Muscle of arm (tissue), 14 donors: ENCODE measurements at places on chromosomes 13 and 19.

- peak; percentile 30 for DNase-seq
These were observed 45.4 kb downstream of the TPT1 start for GRCh38 chr13:45295536-45295935.

- DNase-seq = no peak
These were observed 10.3 kb downstream of the TMEM272 start for GRCh38 chr13:51834581-51835171.

GRCh38 chr13:60572003-60572798 lies 175.2 kb downstream of the TDRD3 start:
- no peak for DNase-seq

DNA sequence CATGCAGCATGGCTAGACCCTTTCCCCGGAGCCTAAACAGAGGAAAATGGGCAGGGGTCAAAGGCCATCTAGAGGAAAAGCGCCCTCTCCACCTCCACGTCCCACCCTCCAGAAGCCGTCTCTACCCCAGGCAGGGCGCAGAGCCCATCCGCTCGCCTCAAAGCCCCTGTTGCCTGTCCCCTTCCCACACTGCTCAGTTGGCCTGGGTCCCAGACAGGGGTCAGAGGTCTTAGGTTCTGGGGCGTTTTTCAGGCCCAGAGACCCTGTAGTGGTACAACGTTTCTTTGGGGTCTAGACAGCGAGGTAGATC lies 285 bp downstream of the TMEM143 start:
- DNase-seq = no peak

GRCh38 chr19:48770266-48770665 lies 14.9 kb downstream of the FGF21 start:
- no peak for DNase-seq

DNA sequence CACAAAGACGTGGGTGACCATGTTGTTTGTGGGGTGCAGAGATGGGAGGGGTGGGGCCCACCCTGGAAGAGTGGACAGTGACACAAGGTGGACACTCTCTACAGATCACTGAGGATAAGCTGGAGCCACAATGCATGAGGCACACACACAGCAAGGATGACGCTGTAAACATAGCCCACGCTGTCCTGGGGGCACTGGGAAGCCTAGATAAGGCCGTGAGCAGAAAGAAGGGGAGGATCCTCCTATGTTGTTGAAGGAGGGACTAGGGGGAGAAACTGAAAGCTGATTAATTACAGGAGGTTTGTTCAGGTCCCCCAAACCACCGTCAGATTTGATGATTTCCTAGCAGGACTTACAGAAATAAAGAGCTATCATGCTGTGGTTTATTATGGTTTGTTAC lies 5.6 kb downstream of the KLK2 start:
- no peak for DNase-seq

DNA sequence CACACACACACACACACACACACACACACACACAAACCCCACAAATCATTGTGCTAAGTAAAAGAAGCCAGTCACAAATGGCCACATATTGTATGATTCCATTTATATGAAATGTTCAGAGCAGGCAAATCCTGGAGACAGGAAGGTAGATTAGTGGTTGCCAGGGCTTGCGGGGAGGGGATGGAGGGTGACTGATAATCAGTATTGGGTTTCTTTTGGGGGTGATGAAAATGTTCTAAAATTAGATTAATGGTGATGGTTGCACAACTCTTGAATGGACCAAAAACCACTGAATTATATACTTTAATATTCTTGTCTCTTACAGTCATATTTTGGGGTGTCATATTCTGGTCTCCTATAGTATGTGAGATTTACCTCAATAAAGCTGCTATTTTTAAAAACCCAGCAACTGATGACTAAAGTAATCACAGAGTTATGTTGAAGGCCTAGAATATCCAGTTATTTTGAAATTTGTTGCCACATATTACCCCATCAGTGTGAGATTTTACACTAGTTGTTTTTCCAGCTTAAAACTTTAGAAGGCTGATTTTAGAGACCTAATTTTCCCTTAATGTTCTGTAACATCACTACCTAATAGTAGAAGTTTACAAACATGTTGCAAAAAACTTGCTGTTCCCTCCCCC lies 20.3 kb downstream of the FLT1 start:
- no peak for DNase-seq

GRCh38 chr19:21824679-21825078 lies 11.3 kb downstream of the ZNF43 start:
- no peak for DNase-seq

DNA sequence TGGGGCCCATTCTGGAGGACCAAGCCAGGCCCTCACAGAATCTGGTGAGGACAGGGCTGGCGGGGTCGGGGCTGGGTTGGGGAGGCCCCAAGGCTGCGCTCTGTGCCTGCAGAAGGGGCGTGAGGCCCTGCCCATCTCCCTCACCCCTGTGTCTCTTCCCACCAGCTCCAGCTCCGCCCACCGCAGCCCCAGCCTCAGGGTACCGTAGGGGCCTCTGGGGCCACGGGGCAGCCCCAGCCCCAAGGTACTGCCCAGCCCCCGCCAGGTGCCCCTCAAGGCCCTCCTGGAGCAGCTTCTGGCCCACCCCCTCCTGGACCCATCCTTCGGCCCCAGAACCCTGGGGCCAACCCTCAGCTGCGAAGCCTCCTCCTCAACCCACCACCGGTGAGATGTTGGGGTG lies 15.4 kb upstream of the PTOV1 start:
- DNase-seq = no peak

- no peak for DNase-seq
These were observed 4.1 kb upstream of the RPS9 start for GRCh38 chr19:54196536-54196935.

GRCh38 chr13:34011552-34012085 lies 193.7 kb downstream of the RFC3 start:
- no peak for DNase-seq

- no peak for DNase-seq
These were observed 327.0 kb upstream of the SLITRK5 start for GRCh38 chr13:87344176-87344575.

DNA sequence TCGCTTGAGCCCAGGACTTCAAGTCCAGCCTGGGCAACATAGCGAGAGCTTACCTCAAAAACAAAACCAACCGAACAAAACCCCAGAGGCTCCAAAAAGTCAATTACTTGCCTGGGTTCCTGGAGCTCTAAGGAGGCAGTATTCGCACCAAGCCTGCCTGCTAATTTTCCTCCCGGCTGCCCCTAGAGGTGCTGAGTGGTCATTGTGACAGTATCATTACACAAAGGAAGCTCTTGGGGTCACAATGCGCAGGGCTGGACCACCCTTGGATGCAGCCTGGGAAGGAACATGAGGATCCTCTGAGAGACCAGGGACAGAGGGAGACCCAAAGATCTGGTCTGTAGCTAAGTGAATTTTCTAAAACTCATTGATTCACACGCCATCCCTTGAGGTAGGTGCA lies 8.5 kb upstream of the PEX11G start:
- no peak for DNase-seq

GRCh38 chr13:50762969-50763567 lies 80.4 kb downstream of the DLEU7 start:
- no peak for DNase-seq

DNA sequence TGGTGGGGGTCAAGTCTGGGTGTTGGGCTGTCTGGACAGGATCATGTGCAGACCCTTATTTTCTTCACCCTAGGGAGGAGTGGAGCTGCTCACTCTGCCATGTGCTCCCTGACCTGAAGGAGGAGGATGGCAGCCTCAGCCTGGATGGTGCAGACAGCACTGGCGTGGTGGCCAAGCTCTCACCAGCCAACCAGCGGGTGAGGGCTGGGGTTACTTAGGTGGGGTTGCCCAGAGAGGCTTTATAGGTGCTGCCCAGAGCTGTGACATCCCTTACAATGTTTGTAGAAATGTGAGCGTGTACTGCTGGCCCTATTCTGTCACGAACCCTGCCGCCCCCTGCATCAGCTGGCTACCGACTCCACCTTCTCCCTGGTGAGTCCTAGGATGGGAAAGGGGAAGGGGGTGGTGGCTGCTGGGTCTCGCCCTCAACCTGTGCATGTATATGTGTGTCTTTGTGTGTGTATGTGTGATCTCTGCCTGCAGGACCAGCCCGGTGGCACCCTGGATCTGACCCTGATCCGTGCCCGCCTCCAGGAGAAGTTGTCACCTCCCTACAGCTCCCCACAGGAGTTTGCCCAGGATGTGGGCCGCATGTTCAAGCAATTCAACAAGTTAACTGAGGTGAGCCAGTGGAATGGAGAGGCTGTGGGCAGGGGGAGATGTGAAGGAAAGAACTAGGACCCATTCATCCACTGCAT lies 5.1 kb downstream of the CHMP2A start:
- no peak for DNase-seq

DNA sequence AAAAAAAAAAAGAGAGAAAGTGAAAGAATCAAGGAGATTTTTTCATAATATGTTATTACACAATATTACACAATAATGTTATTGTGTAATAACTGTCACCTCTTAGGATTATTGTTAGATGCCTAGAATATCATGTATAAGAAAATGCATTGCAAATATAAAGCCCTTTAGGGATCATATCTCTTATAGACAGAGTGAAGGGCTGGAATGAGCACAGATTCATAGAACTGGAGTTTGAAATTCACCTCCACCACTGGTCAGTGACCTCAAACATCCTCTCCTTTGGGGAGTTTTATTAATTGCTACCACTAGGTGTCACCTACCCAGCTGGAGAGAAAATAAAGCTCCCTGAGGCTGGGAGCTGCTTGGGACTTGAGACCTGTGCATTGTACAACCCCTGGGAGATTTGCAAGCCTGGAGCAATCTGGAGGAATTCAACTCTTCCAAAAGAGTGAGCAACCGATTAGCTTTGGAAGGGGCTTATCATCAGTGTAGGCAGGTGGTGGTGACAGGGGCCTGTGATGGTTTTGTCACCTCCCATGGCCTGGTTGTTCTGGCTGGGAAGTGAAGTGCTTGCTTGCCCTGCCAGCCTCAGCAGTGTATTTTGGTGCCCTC lies 30.3 kb upstream of the FRY start:
- no peak for DNase-seq

GRCh38 chr13:99548448-99548847 lies 47.2 kb downstream of the TM9SF2 start:
- DNase-seq = no peak
